Right atrium auricular region (tissue), 2 donors: ENCODE measurements at places on chromosomes 12 and 14. TPM values are rescaled to one million over a fixed set of nuclear protein-coding genes. Genes with fewer than 3 reads are reported as not detected.

- no peak for DNase-seq
Observed at GRCh38 chr14:79602045-79602444, 609.3 kb downstream of the DIO2 start.

DNA sequence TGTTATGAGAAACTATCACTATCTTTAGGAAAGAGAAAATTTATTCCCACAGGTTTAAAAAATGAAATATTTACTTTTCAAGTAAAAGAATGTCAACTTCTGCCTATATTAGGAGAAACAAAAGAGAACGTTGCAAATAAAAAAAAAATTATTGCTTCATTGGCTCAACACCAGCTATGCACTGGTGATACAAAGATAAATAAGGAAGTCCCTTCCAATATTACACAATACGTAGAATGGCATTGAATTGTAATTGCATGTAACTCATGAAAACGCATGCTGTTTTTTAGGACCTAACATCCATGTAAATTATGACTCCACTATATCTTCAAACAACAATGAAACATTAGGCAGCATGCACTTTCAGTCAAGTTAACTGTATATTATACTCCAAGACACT, 56.4 kb upstream of the RERGL start:
- no peak for DNase-seq

PLEKHD1 gene
- not detected for total RNA-seq

GRCh38 chr14:101193845-101194372, 290.4 kb upstream of the RTL1 start:
- no peak for DNase-seq

KRT85 gene
- total RNA-seq: not detected

MIPOL1 gene
- 4.9 TPM for total RNA-seq

SSTR1 gene
- 1.8 TPM for total RNA-seq

DNA sequence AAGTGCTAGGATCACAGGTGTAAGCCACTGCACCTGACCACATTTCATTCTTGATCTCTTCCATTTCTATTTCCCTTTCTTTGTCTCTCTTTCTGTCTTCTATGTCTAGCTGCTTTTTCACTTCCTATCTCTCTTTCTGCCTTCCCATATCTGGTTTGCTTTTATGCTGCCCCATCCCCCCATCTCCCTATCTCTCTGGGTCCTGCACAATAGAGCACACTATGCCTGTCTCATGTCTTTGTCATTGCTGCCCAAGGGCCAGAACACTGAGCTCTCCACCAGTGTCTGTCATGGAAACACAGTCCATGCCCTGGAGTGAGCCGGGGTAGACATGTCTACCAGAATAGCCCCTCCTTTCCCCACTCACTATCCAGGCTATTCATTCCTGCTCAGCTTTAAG, 12.3 kb upstream of the RARG start:
- no peak for DNase-seq

- no peak for DNase-seq
Observed at GRCh38 chr12:93366422-93366821, 11.3 kb upstream of the NUDT4 start.

DNA sequence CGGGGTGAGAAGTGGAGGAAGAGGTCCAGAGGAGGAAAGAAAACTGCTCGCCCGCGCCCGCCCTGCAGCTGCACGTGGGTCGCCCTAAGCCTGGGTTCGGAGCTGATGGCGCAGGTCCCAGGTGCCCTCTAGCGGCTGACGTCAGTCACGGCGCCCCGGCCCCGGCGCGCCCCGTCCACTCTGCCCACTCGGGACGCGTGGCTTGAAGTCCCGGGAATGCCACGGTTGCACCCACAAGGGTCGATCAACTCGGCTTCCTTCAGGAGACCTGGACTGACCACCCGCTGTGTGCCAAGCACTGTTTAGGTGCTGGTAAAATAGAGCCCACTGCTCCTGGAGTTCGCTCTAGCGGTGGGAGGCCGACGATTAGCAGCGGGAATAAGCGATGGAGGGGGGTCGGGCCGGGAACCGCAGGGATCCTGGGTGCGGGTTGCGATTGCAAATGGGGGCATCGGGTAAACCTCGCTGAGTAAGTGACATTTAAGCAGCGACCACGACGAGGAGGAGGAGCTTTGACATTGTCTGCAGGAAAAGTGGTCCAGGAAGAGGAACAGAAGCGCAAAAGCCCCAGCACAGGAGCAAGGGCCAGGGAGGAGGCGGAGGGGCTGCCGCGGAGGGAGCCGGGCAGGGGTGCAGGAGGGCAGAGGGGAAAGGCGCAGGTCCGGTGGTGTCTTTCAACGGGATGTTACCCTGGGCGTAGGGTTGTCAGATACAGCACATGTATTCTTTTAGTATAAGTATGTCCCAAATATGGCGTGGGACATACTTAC, 5.1 kb upstream of the ZNF839 start:
- DNase-seq: peak; percentile 86

DNA sequence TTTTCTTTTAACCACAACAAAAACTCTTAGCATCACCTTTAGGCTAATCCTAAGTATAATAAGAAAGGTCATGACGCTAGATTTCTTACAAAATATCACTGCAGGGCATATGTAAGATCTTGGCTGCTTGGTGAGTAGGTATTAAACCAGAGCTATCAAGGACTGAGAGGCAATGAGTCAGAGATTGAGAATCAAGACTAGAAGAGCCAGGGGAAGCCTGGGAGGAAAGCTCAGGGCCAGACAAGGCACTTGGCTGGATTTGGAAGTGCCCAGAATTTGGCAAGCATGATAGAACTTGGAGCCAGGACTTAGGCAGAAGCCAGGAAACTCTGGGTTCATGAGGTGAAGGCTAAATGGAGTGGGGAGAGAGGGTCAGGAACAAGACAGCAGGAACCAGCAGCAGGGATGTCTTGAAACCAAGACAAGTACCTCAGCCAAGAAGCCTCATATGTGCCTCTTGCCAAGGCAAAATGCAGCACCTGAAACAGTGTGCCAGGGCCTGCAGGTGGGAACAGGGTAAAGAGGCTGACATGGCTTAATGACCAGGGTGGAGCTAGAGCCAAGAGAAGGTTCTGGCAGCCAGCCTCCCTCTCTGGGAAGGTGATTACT, 49.9 kb downstream of the PTHLH start:
- DNase-seq: no peak

- no peak for DNase-seq
Observed at GRCh38 chr14:50067723-50068495, 48.5 kb downstream of the VCPKMT start.

DNA sequence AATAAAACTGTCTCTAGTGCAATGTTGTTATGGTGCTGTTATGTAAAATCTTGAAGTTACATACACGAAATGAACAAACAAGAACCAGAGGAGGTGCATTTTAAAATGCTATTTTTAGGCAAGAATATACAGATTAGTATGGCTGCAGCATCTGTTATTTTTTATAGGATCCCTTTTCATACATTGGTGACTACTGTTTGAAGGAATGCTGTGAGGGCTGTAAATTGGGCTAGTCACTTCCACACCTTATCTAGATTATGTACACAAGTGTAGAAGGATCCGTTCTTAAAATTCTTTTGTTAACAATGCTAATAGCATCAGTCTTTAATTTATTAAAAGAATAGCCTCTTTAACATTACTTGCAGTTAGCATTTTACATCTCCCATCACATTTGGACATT, 284.3 kb upstream of the MDGA2 start:
- no peak for DNase-seq

DNA sequence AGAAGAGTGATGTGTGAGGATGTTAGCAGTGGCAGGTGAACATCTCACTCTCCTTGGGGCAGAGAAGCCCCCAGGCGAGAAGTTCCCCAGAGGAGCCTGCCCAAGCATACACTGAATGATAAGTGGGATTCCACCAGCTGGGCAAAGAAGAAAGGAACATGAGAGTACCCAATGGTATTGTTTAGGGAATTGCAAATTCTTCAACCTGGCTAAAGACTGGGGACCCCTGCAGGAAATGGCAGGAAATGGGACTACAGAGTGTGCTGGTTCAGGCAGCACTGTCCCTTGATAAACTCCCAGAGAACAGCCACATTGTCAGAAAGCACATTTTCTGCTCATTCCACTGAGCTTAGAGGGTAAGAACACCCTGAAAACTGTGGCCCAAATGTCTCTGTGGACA, 121.3 kb downstream of the RPS29 start:
- no peak for DNase-seq

OR6C2 gene
- total RNA-seq: not detected

TTC6 gene
- total RNA-seq: not detected

- no peak for DNase-seq
Observed at GRCh38 chr12:88493636-88494035, 86.6 kb downstream of the KITLG start.

GRCh38 chr14:68577802-68578541, 214.9 kb downstream of the ZFP36L1 start:
- peak; percentile 94 for DNase-seq

GRCh38 chr12:71014180-71014785, 93.7 kb upstream of the PTPRR start:
- DNase-seq: no peak

TNS2 gene
- 153 TPM for total RNA-seq

GRCh38 chr12:1391722-1392121, 202.7 kb downstream of the FBXL14 start:
- DNase-seq: no peak

HOXC12 gene
- not detected for total RNA-seq

GRCh38 chr12:97535582-97535981, 73.0 kb downstream of the RMST start:
- DNase-seq: no peak

DNA sequence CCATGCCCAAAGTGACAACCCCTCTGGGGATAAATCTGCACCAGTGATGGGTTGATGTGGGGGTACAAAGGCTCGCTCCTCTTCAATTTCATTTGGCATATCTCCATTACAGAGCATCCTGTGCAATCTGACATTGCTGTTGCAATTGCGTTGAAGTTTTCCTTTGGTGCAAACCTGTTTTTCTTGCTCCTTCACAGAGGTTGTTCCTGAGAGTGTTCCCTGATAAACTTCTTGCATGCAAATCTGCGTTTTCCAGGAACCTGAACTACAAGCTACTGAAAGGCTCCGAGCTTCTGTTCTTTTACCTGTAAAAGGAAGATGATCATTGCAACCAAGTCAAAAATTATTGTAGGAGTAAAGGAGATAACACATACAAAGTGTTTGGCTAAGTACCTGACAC, 26.1 kb downstream of the SERPINA11 start:
- DNase-seq: no peak

GRCh38 chr12:113070117-113070906, 13.8 kb downstream of the DTX1 start:
- DNase-seq: no peak

AHNAK2 gene
- total RNA-seq: 5.7 TPM
